ENCODE measurements at places on chromosomes 4 and X. TPM values are rescaled to one million over a fixed set of nuclear protein-coding genes. Genes with fewer than 3 reads are reported as not detected.

Gene RAB39B
- total RNA-seq: 0.67 TPM

Gene P2RY10
- total RNA-seq: 1.4 TPM

Gene BEX5
- 4.9 TPM for total RNA-seq

Gene S100P
- 5.9 TPM for total RNA-seq

- DNase-seq: no peak
These were observed 26.6 kb upstream of the PRPS1 start for GRCh38 chrX:107601759-107602158.

DNA sequence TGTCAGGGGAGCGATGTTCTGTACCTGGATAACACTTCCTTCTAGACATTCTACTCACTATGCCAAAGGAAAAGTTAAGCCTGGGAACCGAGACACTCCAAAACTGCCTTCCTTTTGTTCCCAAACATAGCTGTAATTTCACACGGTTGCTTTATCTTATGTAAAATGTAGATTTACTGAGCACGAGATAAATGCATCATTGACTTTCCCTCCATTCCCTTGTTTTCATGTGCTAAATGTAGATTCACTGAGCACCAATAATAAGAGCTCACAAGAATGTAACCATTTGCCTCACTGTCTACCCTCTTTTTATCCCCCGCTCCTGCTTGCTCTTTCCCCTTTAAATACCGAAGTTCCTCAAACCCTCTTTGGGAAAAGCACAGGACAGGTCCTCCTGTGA, 10.7 kb upstream of the PPEF2 start:
- DNase-seq: no peak

DNA sequence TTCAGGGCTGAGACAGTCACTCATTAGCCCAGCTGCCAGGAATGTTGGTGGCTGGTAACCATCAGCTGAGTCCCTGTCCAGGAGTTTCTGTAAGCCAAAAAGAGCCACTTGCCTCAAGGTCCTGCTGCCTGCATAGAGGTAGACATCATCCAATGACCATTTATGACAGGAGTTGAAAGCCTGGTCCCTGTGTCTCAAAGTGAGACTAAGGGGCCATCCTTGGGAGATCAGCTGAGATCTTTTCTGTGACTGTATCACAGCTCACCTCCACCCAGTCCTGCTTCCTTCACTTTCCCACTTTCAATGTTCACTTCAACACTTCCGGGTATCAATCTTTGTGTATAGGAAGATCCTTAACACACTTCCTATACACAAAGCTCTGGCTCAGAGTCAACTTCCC, 28.4 kb upstream of the MAOA start:
- DNase-seq: no peak

- peak; percentile 55 for DNase-seq
These were observed 999 bp upstream of the CTBP1 start for GRCh38 chr4:1249731-1250526.
